ENCODE measurements at places on chromosomes 5 and 9.

DNA sequence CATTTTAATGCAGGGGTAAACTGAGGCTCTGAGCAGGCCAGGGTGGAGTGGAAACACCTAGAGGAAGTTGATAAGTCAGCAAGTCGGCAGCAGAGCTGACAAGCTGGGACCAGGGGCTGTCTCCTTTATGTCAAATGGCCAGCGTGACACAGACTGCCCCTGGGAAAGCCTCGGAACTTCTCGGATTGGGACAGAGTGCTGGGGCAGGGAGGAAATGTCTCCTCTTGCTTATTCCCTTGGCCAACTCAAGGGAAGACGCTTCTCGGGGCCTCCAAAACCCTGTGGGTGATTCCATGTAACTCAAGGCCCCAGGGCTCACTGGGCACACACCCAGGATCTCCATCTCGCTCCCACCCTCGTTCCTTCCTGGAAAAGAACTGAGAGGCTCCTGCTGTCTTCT is 25.4 kb upstream of the ANXA6 start:
- DNase-seq, result no peak

GRCh38 chr9:89745601-89746376 is 141.0 kb downstream of the GADD45G start:
- DNase-seq, result no peak

- peak; percentile 85 for DNase-seq
Measured at GRCh38 chr5:43193181-43193893, 1.3 kb downstream of the NIM1K start.

DNA sequence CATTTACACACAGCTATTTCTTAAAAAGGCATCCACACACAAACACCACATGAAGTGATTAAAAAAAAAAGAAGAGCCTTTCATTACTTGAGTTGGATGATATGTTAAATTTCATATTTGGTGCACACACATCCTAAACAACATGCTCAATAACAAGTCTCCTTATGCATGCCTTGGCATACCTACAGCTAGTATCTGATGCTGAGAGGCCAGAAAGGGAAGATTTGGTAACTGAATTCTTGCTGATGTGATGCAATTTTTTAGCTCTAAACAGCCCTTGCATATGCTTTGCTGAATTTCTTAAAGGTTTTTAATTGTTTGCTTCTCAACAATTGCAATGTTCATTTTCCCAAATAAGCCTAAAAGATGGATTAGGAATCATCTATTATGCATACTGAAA is 338.8 kb downstream of the ARL15 start:
- DNase-seq, result no peak

DNA sequence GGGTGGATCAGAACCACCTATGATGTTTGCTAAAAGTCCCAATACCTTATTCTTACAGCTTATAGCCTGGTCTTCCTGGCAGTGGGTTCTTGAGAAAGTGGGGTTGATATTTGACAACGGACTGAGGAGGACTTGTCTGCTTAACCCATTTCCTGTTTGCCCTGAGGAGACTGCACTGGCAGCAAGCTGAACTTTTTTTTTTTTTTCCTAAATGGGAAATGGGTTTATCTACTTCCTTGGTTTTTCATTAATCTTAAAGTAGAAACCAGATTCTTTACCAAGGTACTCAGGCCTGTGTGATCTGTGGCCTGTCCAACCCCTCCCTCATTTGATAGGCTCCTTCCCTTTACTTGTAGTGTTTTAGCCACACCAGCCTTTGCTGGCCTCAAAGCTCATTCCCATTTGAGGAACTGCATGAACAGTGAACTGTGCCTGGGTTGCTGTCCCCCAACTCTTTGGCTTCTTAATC is 47.1 kb downstream of the C9orf57 start:
- no peak for DNase-seq

- no peak for DNase-seq
Measured at GRCh38 chr5:82676661-82677060, 398.5 kb upstream of the RPS23 start.

DNA sequence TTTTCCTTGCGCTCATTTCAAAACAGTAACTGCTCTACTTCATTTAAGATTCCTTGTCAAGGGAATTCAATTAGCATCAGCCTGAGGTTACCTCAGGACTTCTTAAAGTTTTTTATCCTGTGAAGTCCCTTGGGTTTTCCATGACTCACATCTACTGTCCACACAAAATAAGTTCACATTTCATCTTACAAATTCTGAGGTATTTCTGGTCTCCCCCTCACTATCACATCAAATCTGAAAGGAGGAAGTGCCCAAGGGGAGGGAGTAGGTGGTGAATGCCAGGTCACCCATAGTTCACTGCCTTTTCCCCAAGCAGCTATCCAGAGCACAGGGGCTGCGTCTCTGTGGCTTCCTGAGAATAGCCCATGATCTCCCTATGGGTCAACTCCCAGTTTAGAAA is 227.1 kb upstream of the NREP start:
- DNase-seq, result no peak

GRCh38 chr9:108119530-108120113 is 630.1 kb upstream of the KLF4 start:
- DNase-seq, result no peak

- DNase-seq, result no peak
Measured at GRCh38 chr5:98474782-98475181, 298.7 kb upstream of the RGMB start.

- no peak for DNase-seq
Measured at GRCh38 chr9:16496908-16497307, 373.6 kb downstream of the BNC2 start.

DNA sequence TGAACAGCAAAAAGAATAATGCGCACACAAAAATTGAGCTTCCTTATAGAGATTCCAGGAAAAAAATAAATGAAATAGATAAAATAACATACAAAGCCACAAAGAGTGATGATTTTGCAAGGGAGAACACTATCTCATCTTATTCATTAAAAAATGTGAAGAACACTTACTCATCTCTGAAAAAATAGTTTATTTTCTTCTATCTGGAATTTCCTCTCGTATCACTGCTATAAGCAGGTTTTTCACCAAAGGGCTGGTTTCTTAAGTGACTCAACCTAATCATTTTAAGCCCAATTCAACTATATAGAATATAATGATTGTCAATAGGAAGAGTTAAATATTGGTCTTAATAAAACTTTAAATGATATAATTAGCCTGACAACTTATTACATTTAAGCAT is 504.9 kb downstream of the NR2F1-AS1 start:
- no peak for DNase-seq

DNA sequence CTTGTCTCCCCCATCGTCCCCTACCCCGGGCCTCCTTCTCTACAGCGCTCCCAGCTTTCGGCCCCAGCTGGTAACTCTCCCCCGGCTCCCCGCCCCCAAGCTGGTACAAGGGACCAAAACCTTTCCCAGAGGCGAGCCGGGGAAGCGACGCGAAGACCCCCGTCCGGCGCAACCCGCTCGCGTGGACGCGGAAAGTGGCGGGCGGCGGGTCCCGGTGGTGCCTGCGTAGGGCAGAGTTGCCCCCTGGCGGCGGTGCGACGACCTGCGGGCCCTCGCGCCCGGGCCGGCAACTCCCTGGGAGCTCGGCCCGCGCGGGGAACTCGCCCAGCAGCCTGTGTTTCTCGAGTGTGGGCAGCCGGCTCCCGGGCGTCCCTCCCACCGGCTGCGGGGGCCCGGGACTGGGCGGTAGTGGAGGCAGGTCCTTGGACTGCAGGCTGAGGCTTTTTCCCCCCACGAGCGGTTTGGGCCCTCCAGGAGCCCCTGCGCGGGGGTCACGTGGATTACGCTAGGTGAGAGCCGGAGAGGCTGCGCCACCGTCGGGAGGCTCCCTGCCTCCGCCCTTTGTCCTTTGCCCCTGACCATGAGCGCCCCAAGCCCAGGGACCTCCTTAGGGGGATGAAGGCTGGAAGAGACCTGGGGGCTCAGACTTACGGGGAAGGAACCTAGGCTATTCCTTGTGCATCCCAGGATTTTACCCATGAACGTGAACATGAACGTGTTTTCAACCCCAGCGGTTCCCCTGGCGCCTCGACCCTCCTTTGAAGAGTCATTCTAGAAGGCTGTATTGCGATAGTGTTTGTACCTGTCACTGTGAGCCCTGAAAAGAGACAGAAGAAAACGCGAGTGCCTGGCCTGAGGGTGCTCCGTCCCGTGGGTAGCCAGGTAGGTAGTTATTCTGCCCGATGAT is 2.9 kb upstream of the FOXD1 start:
- DNase-seq, result no peak

All from NCI-H748 treated with DMSO at 0.1 percent for 48 hours (cell line).